ENCODE measurements at places on chromosomes 6 and 20. TPM values are rescaled to one million over a fixed set of nuclear protein-coding genes. Genes with fewer than 3 reads are reported as not detected.

OR2H2 gene
- total RNA-seq, result not detected

DNA sequence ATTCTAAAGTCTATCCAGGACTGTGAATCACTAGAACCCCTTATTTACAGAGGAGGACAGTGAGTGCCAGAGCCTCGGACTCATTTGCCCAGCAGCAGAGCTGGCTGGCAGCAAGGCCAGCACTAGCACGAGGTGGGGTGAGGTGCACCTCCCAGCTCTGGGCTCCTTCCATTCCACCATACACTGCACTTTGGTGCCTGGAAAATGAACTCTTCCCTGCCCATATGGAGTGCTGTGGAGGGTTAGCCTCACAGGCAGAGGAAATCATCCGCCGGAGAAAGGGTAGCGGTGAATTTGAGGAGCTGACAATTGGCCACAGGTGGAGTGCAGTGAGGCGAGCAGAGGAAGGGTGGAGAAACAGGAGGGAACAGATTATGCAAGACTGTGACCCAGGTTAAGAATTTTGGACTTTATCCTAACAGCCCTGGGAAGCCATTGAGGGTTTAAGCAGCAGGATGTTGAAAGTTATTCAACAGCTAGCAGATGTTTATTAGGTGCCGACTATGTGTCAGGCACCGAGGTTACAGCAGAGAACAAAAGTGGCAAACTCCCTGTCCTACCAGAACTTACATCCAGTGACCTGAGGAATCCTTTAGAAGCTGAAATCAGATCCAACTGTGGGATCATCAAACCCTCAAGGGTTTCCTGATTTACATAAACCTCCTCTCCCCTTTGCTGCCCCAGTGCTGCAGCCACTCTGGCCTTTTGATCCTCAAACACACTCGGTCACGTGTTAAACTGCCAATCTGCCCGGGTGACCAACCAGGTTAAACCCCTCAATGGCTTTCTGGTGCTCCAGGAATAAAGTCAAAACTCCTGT is 6.2 kb downstream of the TRIM26 start:
- DNase-seq, result no peak

DNA sequence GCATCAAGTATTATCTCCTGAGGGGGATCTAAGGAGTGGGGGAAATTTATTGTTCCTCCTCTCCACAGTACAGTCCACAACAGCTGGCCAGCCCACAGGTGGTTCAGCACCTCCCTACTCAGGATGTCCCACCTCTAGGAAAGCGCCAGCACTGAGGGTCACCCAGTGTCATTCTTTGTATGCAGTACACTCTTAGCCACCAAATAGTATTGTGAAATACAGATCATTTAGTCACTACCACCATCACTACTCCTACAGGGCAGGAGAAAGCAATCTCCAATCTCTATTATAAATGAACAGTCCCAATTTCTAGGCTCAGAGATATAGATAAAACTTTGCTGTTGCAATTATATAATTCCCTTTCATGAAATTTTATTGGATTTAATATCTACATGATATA is 6.3 kb upstream of the ZNF76 start:
- no peak for DNase-seq

UNC5CL gene
- total RNA-seq, result not detected

NOTCH4 gene
- total RNA-seq, result 2.3 TPM

SSR1 gene
- total RNA-seq, result 200 TPM

CDH22 gene
- not detected for total RNA-seq

SLC22A2 gene
- 1.1 TPM for total RNA-seq

DNA sequence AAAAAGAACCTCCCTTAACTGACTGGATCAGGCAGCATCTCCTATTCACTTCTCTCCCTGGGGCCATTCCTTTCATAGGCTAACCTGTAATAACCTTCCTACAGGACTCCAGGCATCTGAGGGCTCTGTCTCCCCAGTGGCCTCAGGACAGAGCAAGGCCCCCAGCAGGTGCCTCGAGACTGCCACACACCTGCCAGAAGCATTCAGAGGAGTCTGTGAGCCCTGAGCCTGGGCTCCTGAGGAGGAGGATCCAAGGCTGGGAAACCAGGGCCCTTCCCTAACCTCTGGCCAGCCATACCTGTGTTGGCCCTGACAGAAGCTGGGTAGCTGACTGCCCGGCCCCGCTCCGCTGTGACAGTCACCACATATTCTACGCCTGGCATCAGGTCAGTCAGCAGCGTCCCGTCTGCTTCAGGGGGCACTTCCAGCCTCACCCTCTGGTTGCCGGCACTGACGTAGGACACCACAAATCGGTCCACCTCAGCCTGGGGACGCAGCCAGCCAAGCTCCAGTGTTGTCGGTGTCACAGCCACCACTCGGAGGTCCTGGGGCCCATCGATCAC is 20.6 kb downstream of the TNXB start:
- no peak for DNase-seq

GRCh38 chr20:2524709-2525506 is 11.5 kb upstream of the TMC2 start:
- DNase-seq, result peak; percentile 68

GRCh38 chr6:147201885-147202515 is 2.2 kb upstream of the STXBP5 start:
- DNase-seq, result peak; percentile 67

DNA sequence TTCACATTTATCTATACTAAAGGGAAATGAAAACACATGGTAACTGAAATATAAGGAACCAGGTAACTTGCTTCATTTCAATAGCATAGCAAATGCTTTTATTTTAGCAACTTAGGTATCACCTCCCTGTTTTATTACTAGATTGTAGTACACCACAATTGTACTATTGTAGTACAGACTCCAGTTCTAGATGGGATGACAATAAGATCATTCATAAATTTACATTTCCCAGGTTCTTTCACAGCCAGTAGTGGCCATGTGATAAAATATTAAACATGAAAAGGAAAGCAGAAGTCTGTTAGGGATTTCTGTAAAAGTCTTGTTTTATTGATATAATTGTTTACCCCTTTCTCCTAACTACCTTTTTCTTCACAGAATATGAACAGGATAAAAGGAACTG is 97.2 kb downstream of the LMBRD1 start:
- no peak for DNase-seq

DNA sequence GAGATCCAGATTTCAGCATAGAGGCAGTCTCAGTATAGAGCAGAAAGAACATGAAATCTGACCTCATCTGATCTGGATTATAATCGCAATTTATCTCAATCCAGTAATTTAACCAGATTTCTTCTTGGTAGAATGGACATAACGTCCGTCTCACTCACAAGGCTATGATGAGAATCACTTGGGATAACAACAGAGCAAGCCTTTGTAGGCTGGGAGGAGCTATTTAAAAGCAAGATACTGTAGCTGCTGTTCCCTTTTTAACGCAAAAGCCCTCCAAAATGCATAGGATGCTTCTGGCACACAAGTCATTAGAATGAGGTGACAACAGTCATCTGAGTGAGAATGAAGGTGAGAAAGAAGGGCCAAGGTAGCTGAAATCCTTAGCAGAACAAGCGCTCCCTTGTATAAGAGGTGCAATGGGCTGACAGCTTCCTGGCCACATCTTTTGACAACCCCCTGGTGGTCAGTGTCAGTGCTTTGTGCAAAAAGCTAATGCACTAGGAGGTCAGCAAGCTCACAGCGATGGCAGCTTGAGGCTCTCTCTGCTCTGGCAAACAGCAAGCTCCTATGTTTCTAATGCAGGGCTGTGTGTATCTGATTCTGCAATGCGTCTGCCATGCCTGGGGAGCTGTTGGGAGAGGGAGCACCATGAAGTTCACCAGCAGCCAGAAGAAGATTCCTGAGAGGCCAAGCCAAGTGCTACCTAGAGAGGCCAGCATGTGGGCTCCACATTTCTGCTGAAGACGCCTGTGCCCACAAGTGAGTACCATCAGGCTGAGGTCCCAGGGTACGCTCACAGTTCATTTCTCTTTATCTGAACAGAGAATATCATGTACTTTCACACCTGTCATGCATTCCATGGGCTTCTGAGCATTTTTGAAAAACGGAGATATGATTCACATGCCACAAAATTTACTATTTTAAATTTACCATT is 16.2 kb downstream of the METTL24 start:
- no peak for DNase-seq

- no peak for DNase-seq
Observed at GRCh38 chr6:69887714-69888345, 21.5 kb downstream of the COL19A1 start.

SOX12 gene
- 1.5 TPM for total RNA-seq

- no peak for DNase-seq
Observed at GRCh38 chr6:39143238-39143930, 28.4 kb upstream of the SAYSD1 start.

TREM2 gene
- not detected for total RNA-seq

GPR6 gene
- total RNA-seq, result not detected

CD40 gene
- total RNA-seq, result not detected

BMP5 gene
- 1.4 TPM for total RNA-seq

GRCh38 chr6:28134716-28135115 is 7.0 kb upstream of the ZKSCAN8 start:
- DNase-seq, result no peak

GRCh38 chr6:10398446-10399218 is 16.2 kb downstream of the TFAP2A start:
- DNase-seq, result no peak

TXNDC5 gene
- total RNA-seq, result 390 TPM

- no peak for DNase-seq
Observed at GRCh38 chr6:17012421-17013225, 89.2 kb upstream of the STMND1 start.

DNA sequence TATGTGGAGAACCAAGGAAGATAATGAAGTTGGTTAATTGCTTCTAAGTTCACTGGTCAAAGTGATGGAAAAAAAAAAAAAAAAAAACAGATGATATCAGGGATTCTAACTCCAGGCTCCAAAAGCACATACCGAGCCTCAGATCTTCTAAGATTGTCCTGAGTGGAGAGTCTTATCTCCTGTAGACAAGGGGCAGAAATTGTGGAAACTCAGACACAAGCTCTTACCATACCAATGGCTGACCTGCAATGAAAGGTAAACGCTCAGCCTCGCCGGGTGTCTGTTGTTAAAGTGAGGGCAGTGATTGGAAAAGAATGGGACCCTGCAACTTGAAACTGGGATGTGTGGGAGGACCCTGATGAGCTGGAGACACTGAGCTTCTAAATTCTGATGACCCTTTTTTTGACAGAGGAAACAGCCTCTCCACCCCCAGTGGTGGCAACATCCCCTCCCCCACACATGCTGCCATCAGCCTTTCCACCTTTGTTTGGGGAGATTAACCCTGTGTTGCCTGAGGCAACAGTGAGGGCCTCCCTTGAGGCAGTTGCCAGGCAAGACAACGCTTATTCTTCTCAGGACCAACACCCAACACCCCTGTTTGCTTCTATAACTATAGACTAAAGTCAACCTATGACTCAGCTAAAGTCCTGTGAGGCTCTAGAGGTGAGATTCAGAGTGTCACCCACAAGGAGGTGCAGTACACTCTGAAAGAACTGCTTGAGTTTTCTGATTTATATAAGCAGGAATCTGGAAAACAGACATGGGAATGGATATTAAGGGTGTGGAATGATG is 154.0 kb downstream of the THBS2 start:
- DNase-seq, result no peak

PPIL6 gene
- 3.8 TPM for total RNA-seq

GRCh38 chr20:62143957-62144825 is 622 bp downstream of the SS18L1 start:
- DNase-seq, result peak; percentile 71

DNA sequence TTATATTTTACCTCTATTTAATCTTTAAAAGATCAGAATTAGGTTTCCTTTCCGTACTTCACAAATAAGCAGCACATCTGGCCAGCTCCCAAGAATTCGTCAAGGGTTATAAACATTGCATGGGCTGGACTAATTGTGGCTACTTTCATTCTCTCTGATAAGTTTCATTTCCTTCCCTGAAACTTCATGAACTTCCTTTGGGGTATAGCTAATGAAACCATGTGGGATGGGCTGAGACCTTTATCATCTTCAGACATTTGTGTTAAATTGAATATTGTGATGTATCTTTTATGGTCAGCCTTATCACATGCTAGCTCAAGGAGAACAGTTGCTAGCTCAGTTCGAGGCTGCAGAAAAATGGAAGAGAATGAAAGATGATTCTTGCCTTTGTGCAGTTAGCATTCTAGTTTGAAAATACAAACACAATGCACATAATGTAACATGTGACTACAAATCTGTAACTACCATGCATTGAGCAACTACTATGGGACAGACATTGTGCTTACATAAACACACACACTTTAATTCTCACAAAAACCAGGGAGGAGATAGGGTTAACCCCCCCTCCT is 1.7 kb upstream of the GMPR start:
- DNase-seq, result peak; percentile 65

TPBG gene
- total RNA-seq, result 33.2 TPM

SLC29A1 gene
- 20.4 TPM for total RNA-seq

DNA sequence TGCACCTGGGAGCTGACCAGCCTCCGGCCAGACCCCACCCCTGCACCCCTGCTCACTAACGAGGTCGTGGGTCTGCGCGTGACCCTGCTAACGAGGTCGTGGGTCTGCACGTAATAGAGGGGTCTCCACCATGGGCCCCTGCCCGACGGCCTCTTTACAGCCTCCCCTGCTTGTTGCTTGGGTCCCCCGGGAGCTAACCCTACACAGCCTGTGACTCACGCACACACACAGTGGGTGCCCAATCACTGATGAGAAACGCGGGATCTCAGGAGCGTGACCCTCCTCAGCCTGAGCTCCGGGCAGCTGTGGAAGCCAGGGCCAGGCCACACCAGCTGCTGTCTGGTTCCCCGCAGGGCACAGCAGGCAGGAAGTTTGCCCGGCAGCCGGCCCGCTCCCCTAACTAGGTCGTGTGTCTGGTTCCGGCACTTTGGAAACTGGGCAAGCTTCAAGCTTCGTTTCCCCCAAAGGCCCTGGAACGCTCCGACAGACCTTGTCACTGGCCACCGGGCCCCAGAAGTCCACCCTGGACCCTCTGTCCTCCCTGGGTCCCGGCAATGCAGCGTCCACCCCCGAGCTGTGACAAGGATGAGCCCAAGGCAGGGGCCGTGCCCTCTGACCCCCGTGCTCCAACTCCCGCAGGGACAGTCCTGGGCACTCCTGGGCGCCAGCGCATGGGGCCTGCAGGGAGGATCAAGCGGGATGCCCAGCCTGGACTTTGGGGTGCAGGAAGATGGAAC is 767 bp downstream of the PTK6 start:
- DNase-seq, result peak; percentile 66

AP5S1 gene
- total RNA-seq, result 14.1 TPM

DNA sequence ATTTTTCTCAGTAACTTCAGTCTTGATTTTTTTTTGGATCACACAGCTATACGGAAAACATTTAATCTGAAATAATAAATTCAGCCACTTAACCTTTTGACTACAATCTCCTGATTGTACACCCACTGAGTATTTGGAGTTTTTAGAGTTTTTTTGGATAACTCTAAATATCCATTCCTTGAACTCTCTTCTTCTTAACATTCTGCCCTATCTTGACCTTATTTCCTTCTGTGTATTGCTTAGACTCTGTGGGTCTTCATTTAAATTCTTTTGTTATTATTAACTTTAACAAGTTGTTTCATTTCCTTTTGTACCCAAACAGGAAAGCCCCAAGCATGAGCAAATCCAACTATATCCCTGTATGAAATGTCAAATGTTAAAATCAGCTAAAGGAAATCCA is 170.2 kb upstream of the PTCHD4 start:
- no peak for DNase-seq

TBC1D32 gene
- total RNA-seq, result 5.4 TPM
